ENCODE measurements at places on chromosomes 3 and 15.

DNA sequence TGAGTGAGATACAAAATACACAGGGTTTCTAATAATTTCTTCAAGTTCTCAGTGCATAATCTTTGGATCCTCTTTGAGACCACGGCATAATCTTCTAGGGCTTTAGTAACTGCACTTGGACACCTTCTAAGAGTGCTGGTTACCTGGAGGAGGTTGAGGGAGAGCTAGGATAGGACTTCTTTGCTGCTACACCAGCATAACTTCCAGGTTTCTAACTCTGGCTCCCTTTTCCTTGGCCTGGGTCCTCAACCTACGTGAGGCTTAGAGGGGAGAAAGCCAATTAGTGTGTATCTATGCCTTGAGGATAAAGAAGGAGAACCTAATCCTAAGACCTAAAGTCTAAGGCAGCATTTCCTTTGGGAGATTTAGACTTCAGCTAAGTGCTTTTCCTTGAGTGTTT lies 184.8 kb downstream of the LSAMP start:
- no peak for DNase-seq

- DNase-seq: no peak
Measured at GRCh38 chr3:174955513-174956016, 96.4 kb downstream of the NAALADL2 start.

- no peak for DNase-seq
Measured at GRCh38 chr15:98025237-98025636, 64.7 kb downstream of the ARRDC4 start.

GRCh38 chr3:172320468-172320867 lies 127.8 kb downstream of the GHSR start:
- DNase-seq: no peak

DNA sequence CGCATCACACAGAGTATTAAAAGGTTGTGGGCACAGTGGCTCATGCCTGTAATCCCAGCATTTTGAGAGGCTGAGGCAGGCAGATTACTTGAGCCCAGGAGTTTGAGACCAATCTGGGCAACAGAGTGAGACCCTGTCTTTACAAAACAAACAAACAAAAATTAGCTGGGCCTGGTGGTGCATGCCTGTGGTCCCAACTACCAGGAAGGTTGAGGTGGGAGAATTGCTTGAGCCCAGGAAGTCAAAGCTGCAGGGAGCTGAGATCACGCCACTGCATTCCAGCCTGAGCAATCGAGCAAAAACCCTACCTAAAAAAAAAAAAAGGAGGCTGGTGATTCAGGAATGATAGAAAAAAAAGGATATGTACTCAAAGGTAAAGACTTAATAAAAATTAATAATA lies 28.2 kb upstream of the ST6GAL1 start:
- no peak for DNase-seq

DNA sequence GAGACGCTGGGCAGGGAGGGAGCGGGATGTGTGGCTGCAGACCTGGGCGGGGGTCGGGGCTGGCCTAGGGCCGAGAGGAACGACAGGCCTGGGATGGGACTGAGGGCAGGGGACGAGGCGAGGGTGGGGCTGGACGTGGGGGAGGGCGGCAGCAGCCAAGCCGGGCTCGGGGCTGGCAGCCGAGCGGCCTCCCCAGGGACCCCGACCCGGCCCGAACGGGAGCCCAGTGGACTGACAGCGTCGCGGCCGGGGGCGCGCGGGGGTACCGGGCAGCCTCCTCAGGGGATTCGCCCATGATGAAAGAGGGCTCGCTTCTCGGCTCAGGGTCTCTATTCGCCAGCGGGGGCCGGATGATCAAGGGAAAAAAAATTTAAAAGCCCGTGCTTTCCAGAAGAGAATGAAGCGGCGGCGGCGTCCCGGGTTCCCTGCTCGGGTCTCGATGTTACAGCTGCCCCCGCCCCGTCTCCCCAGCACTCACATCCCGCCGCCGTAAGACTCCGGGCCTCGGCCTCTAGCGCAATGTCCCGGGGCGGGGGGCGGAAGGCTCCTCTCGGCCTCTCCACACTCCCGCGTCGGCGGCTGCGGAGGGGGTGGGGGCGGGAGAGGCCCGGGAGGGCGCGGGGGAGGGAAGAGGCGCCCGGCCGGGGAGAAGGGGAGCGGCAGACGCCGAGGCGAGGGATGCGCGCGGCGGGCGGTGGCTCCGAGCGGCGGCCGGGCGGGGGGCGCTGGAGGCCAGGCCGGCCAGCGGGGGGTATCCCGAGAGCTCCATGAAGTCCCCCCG lies 4.3 kb downstream of the PTH1R start:
- peak; percentile 43 for DNase-seq

DNA sequence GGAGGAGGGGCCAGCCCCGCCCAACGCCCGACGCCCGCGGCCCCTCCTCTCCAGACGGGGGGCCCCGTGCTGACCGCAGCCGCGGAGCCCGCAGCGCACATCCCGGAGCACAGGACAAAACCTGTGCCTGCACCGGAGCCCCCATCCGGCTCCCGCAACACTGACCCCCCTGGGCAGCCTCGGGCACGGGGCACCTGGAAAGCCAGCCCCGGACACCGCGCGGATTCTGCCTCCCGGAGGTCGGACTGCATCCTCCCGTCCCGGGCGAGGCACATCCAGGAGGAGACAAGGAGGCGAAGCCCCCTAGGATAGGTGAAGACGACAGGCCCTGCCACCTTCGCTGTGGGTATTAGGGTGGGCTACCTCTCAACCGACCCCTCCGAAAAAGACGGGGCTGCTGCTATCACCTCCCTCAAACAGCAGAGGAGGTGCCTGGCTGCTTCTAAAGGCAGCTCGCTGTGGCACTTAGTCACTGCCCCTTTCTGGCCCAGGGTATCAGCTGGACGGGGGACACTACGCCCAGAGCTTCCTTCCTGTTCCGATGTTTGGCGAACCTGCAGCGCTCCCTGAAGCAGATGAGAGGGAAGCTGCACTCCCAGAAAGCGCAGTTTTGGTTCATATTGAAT lies 10.6 kb downstream of the XXYLT1 start:
- peak; percentile 53 for DNase-seq

GRCh38 chr3:2261747-2262146 lies 163.1 kb downstream of the CNTN4 start:
- no peak for DNase-seq

DNA sequence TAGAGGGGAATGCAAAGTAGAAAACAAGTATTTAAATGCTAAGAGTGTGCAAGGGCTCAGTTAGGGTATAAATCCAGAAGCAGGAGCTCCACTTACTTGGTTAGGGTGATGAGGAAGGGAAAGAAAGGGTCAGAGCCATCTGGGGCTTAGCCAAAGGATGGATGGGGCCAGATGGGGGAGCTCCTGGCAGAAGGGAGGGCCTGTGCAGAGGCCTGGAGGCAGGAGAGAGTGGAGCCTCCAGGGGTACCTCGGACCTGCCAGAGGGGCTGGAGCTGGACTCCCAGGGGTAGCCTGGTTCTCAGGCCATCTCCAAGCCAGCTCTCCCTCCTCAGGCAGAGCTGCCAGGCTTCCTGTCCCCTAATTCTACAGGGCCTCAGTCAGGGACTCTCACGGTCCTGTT lies 506.3 kb downstream of the SHQ1 start:
- no peak for DNase-seq

DNA sequence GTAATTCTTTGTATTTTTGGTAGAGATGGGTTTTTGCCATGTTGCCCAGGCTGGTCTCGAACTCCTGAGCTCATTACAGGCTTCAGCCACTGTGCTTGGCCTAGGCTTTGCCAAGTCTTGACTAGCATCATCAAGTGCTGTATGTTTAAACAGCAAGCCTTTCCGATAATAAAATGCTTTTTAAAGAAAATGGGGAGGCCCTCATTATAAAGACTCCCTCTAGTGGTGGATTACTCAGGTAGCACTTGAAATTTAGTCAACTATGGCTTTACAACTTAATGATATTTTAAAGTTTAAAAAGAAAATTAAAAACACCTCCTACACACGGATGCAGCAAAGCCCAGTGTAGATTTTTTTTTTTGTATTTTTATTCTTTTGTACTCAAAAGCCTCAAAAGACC lies 213.6 kb downstream of the GAP43 start:
- no peak for DNase-seq

DNA sequence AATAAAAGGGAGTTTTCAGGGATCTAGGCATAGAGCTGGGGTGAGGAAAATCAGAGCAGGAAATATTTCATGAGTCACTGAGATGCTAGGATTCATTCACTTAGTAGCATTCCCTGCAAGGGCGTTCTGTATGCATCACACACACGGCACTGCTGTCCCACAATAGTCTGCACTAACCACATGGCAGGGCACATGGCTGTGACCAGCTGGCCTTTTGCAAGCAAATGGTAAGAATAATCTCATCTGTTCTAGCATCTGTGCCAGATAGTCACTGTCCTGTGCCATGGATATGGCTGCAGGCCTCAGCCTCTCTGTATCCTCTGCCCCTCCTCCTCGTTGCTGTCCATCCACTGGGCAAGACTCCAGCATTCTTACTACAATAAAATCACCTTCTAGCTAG lies 37.8 kb downstream of the BOC start:
- no peak for DNase-seq

DNA sequence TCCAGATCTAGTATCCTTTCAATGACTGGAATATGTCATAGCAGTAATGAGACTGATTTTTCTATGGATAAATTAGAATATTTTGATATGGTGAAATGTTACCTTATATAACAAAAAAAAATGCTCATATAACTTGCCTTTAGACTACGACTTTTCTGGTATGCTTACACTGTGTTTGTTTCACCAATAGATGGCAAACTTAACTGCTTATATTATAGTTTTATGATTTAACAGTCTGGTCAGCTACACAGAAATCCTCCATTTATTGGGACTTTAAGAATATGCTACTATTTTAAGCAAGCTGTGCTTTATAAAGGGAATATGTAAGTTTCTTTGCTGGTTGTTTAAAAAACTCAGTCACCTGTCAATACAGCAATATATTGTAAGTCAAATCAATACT lies 205.6 kb downstream of the VGLL3 start:
- DNase-seq: no peak

GRCh38 chr3:29937185-29937584 lies 656.3 kb downstream of the RBMS3 start:
- no peak for DNase-seq

DNA sequence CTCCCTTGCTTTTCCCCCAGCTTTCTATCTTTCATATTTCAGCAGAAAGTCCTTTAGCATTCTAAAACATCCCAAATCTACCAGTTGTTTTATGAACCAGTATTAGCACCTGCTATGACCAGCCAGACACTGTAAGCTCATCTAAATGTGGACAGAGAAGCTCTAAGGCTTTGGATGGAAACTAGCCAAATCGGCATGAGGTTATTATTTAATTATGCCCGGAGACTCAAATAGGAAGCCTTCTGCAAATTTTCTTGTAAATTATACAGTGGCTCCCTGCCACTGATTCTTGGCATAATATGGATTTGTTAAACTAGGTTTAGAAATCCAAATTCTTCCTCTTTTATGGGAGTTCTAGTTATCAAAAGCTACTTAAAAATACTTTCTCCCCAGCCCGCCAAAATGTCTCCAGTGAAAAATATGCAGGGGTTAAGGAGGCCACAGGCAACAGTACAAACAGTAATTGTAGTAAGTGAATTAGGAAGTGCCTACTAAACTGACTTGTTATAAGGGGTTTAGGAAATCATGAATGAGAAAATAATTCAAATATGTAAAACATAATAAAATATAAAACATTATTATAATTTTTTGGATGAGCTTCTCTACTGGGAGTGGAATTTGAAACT lies 15.4 kb downstream of the MYH15 start:
- DNase-seq: no peak
